ENCODE measurements at places on chromosomes 12 and 14.

- DNase-seq = no peak
Measured at GRCh38 chr14:32078858-32079216, 1.7 kb downstream of the ARHGAP5 start.

- peak; percentile 27 for DNase-seq
Measured at GRCh38 chr12:49624921-49625577, 1.7 kb downstream of the PRPF40B start.

- no peak for DNase-seq
Measured at GRCh38 chr12:54136844-54137580, 51.8 kb downstream of the SMUG1 start.

- no peak for DNase-seq
Measured at GRCh38 chr14:103058164-103059055, 1.1 kb upstream of the CDC42BPB start.

DNA sequence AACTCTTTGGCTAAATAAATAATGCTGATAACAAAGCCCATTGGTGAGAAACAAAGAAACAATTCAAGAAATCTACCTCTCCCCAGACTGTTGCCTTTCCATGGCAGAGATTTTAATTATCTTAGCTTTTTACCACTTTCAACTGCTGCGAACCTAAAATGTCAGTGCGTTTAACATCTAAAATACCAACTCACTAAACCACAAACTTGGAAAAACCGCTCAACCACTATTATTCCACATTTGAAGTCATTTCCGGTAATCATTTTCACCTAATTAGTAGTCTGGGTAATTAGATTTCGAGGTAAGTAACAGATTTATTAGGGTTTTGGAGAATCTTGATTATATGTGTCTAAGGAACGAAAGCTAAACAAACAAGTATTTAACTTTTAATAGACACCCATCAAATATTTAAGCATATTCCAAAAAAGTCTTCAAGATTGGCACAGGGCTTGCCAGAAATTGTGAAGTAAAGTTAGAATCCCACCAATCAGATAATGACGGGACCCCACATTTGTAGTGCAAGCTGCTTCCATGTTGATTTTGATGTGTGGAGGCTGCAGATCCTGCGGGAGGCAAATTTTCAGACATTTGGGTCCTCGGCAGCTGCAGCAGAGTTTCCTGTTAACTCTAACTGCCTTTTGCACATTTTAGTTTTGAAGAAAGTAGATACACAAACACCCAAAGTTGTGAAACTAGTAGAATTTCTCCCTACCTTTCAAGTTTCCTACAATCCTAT, 4.1 kb downstream of the OTX2 start:
- DNase-seq = no peak

GRCh38 chr14:24816929-24817211, 182.9 kb upstream of the GZMB start:
- no peak for DNase-seq

DNA sequence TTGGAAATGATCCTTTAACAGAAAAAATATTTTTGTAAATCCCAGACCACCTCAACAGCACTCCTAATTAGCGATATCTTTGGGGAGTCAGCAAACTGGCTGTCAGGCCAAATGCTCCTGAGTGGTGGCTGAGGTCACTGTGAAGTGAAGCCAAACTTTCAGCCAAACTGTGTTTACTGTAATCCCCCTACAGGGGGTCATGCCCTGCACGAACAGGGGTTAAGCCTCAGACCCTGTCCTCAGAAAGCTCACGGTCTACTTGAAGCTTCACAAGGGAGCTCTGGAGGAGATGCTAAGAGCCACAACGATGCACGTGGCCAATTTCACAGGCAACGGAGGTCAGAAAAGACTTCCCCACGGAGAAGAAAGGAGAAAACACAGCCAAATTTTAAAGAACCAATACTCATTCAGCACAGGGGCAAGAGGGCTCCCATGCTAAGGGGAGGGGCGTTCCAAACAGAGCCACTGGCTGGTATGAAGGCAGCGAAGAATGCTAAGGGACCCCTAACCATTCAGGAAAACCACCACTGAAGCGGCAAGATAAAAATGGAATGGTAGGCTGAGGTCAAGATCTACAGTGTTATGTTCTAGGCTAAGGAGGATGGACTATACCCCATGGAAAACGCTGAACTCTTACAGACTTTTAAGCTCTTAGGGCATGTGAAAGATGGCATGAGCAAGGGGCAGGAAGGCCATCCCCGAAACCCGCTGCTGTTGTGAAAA, 105.4 kb downstream of the ITPR2 start:
- DNase-seq = no peak

DNA sequence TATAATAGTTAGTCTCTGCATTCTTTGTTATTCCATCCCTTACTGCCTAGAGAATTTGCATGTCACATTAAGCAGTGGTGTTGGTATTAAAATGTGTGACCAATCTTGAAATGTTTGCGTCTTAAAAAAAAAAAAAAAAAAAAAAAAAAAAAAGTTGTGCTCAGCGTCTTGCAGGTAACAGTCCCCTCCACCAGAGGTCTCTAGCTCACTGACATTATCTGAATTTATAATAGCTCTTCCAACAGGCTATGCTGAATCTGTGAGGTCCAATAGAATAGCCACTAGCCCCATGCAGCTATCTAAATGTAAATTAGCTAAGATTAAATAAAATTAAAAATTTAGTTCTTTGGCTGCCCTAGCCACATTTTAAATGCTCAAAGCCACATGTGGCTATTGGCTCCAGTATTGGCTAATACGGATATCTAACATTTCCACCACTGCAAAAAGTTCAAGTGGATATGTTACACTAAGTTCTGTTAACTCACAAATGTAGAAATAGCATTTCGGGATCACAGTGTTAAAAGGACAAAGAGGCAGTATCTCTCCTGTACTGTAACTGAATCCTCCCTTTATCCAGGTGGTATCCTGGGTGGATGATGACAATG, 28.7 kb downstream of the NKX2-8 start:
- DNase-seq = peak; percentile 49

- DNase-seq = no peak
Measured at GRCh38 chr12:4563336-4563735, 1.3 kb downstream of the DYRK4 start.

DNA sequence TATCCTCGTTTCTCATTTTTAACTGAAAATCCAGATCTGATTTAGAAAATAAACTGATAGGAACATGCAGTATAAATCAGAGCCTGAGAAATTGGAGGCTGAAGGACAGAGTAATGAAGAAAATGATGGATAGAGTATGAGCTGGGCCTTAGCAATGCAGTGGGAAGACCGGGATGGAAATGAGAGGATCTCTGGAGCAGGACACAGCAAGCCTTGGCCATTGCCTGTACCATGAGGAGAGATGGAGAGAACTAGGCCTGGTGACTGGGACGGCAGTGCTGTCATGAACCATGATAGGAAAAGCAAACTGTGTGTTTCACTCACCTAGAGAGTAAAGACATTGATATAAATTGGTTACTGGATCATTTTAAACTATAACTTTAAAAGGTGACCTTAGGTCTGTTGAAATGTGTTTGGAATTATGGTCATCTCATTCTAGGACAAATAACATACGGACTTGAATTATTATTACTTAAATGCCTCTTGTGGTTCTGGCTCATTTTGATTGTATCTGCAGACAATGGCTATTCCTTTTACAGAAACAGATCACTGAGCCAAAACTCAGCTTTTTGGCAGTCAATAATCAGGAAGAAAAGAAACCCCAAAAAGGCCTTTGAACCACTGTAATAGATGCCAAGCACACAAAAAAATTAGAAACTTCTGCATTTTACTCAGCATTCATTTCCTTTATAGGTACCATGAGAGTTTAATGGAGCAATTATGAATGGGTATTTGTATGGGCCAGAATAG, 251.9 kb upstream of the PRKD1 start:
- no peak for DNase-seq

- DNase-seq = no peak
Measured at GRCh38 chr12:114213055-114213581, 192.8 kb downstream of the TBX5 start.

DNA sequence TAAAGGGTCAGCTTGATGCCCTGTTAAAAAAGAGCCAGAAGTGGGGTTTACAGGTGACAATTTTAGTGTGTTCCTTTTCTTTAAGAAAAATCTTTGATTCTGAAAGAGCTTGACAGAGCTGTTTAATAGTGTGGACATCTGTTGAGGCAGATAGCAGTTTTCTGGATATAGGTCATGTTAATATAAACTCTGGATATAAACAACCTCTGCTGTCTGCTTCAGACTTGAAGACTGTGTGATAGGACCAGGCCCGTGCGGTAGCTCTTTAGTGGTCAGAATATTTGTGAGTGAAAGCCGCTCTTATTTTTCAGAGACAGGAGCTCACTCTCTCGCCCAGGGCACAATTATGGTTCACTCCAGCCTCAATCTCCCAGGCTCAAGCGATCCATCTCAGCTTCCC, 439.9 kb upstream of the RGS6 start:
- DNase-seq = no peak

- DNase-seq = no peak
Measured at GRCh38 chr12:29742646-29743045, 41.1 kb downstream of the TMTC1 start.

DNA sequence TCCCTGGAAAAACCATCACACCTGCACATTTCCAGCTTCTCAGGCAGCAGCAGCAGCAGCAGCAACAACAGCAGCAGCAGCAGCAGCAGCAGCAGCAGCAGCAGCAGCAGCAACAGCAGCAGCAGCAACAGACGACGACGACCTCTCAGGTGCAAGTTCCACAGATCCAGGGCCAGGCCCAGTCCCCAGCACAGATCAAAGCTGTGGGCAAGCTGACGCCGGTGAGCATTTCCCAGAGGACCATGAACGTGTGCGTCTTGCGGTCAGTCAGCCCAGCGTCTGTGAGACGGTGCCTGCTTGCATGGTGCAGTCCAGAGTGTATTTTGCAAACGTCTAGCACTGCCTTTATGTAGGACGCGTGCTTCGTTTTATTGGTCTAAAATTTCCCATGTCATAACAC, 81.6 kb downstream of the DDX51 start:
- no peak for DNase-seq

GRCh38 chr14:98186140-98186539, 1085.9 kb downstream of the BCL11B start:
- no peak for DNase-seq

GRCh38 chr12:1073652-1074051, 82.6 kb downstream of the ERC1 start:
- DNase-seq = no peak

GRCh38 chr12:95851606-95852005, 7.1 kb upstream of the SNRPF start:
- DNase-seq = peak; percentile 5

GRCh38 chr14:95505030-95505589, 11.3 kb downstream of the SYNE3 start:
- no peak for DNase-seq

GRCh38 chr12:18552829-18553228, 185.0 kb downstream of the PLCZ1 start:
- DNase-seq = no peak

DNA sequence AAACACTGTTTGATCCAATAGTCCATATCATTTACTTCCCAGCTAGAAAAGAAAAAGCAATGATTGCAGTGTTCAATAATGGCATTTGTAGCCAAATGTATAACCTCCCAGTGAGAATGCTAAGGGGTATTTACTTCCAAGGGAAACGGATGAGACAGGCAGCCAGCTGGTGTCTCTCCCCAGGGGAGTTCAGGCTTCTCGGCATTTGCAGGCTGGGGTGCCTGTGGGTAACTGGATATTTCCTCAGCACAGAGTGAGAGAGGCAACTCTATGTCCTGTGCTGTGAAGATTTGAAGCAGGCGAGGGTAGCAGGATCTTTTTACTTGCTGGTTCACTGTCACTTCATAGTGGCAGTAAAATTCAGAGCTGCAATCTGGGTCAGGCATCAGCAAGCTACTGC, 1455.6 kb upstream of the TMEM132C start:
- DNase-seq = no peak

GRCh38 chr12:18192119-18192518, 69.2 kb upstream of the PIK3C2G start:
- no peak for DNase-seq
